ENCODE measurements at places on chromosomes 7 and 10.

- no peak for DNase-seq
Observed at GRCh38 chr7:88638583-88638982, 120.9 kb upstream of the ZNF804B start.

GRCh38 chr10:120600871-120601649 is 144.0 kb downstream of the PLPP4 start:
- no peak for DNase-seq

- DNase-seq: no peak
Observed at GRCh38 chr7:140448781-140449480, 30.4 kb downstream of the MKRN1 start.

GRCh38 chr7:107712025-107712424 is 31.9 kb upstream of the CBLL1 start:
- DNase-seq: no peak

DNA sequence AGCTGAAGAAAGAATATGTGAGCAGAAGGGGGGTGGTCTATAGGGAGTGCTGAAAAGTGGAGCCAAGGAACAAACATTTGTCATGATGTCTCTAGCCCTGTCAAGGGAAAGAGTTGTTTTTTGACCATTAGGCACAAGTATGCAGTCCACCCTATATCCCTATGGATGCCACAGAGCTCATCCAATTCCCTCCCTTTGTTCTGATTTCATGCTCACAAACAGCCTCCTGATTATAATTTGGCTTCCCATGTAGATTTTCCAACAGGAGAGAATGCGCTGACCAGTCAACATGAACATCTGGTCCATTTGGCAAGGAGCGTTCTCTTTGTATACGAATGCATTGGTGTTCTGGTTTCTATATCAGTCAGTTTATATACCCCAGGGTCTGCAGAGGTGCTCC is 12.1 kb upstream of the CEP41 start:
- no peak for DNase-seq

DNA sequence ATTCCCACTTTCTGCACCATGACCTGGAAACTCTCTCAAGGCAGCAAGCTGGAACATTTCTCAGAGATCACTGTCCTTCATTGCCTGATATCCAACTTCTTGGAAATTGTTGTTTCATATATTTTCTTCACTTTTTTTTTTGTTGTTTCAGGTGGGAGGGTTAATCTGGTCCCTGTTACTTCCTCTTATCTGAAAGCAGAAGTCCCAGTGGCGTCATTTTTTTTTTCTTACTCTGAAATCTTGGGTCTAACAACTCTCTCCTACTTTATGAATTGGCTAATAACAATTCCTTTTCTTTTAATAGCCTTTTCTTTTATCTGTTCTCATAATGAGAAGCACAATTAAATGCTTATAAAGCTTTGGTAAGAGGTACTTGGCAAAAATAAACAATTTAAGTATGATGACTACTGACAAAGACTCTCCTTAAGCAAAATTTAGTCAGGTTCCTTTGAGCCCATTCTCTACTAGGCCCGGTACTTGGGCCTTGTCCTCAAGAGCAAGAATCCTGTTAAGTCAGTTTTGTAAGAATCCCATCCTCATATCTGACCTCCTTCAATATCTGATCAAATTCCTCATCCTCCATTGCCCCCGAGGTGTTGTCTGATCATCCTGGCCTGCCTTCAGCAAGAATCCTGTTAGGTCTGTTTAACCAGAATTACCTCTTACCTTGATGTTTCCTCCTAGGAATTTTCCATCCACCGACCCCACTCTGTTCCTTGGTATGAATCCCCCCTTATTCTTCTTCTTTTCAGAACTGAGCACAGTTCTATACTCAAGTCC is 11.5 kb upstream of the CC2D2B start:
- DNase-seq: no peak

GRCh38 chr10:99123851-99124250 is 111.8 kb downstream of the HPSE2 start:
- DNase-seq: no peak

Data from GM10248 (cell line).